Trophoblast cell (in vitro differentiated cells and primary cell): ENCODE measurements at places on chromosomes 7 and 10.

- DNase-seq = no peak
Measured at GRCh38 chr7:28497009-28497408, 84.7 kb downstream of the CREB5 start.

- no peak for DNase-seq
Measured at GRCh38 chr10:14071956-14072355, 258.8 kb downstream of the FRMD4A start.

GRCh38 chr7:119026391-119026790, 801.9 kb downstream of the ANKRD7 start:
- no peak for DNase-seq

DNA sequence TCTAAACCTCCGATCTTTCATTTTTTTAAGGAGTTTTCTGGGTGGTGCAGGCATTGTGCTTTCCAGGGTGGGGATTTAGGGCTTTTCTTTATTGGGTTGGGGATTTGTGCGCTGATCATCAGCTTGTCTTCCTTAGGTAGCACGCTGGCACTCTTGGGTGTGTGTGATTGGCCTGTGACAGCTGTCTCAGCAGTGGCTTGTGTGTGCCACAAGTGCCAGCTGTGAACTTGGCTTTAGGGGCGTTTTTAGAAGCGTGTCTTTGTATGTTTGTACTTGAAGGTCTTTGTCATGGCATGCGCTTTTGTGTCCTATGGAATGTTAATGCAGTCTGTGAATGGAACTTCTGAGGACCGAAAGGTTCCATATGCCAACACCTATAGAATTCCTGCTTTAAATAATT, 788 bp downstream of the AKAP9 start:
- peak; percentile 7 for DNase-seq

DNA sequence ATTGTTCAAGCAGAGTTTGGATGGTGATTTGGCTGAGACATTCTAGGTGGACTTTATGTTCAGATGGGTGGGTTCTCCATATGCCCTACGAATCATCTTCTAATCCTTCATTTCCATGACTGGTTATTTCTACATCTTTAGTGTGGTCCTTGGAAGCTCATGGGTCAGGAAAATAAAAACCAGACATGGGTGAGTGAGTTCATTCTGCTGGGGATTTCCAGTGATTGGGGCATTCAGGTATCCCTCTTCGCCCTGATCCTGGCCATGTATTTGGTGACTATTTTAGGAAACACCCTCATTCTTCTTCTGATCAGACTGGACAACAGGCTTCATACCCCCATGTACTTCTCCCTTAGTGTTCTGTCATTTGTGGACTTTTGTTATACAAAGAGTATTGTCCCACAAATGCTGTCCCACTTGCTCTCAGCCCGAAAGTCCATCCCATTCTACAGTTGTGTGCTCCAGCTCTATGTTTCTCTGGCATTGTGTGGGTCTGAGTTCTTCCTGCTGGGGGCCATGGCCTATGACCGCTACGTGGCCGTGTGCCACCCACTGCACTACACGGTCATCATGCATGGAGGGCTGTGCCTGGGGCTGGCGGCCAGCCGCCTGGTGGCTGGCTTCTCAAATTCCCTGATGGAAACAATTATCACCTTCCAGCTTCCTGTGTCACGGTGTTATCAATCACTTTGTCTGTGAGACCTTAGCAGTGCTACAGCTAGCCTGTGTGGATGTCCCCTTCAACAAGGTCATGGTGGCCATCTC, 19.2 kb upstream of the OR6B1 start:
- no peak for DNase-seq

DNA sequence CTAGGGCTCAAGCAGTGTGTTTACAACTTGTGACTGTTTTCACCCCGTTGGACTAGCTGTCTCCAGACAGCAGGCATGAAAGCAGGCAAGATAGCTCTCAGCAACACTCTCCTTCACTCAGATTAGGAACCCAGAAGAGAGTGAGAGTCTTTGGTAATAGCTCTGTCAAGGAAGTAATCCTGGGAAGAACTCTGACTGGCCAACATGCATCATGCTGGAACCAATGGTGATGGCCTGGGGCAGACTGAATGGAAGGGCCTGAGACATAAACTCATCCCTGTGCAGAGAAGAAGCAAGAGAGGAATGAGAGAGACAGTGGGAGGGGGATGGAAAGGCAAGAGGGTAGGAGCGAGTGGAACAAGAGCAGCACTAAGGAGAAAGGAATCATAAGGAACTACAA, 48.9 kb downstream of the AKR1D1 start:
- no peak for DNase-seq

DNA sequence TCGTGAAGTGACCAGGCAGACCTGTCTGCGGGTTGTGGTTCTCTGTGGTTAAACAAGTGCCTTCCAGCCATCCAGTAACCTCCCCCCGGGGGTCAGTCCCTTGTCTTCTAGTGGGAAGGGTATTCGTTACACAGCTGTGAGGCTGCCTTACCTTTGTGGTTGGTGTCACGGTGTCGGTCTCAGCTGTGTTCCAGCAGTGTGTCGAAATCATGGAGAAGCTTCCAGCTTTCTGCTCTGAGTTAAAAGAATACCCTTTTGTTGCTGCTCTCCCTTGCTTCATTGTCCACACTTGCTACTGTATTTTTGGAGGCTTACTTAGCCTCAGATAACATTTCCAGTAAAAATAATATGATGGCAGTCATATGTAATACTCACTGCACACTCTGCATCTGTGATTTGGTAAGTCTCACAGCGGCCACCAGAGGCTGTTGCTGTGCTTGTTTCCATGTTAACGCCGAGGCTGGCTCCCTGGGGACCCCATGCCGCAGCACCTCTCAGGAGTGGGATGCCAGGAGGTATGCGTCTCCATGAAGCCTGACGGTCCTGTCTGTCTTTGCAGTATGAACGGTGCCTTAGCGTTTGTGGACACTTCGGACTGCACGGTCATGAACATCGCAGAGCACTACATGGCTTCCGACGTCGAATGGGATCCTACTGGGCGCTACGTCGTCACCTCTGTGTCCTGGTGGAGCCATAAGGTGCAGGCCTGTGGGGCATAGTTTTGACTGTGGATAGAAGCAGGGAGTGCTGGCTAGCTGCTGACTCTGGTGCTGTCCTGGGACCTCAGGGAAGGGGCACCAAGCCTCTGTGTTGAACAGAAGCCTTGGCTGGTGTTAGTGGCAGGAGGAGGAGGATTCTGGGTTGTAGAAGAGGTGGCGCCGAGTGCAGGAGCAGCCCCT, 20.5 kb downstream of the EIF3B start:
- DNase-seq = no peak

- DNase-seq = no peak
Measured at GRCh38 chr7:43721193-43721806, 8.0 kb downstream of the COA1 start.

DNA sequence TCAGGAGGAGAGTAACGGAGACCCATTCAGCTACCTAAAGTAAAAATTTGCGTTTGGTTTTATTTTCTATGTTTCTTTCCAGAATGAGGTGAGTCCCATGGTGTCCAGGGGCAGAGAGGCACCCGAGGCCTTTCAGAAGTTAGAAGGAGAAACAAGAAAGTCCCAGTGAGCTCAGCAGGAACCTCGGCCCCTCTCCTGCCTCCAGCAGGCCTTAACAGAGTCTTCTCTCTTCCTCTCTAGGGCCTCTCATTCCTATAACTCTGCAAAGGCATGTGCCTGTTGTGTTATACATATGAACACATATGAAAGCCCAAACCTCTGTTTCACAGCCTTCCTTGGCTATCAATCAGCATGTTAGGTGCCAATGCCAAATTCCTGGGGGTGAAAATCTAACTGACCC, 20.8 kb upstream of the IKZF1 start:
- DNase-seq = no peak

DNA sequence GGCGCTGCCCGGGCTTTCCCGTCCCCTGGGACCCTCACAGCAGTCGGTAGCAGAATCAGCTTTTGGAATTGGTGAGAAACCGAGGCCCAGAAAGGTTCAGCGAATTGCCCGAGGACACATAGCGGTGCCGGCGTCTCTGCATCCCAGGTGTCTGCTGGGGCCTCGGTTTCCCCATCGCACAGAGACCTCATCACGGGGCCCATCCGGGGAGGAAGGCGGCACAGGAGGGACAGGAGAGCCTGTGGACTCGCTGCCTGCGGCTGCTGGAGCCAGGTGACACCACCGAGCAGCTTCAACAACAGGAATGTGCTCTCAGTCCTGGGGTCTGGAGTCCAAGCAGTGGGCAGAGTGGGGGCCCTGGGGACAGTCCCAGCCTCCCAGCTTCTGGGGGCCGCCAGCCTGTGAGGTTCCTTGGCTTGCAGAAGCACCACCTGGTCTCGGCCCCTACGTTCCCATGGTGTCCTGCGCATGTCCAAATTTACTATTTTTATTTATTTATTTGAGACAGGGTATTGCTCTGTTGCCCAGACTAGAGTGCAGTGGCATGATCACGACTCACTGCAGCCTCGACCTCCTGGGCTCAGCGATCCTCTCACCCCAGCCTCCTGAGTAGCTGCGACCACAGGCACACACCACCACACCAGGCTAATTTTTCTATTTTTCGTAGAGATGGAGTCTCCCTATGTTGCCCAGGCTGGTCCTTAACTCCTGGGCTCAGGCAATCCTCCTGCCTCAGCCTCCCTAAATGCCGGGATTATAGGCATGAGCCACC, 539 bp upstream of the COX19 start:
- DNase-seq = no peak

DNA sequence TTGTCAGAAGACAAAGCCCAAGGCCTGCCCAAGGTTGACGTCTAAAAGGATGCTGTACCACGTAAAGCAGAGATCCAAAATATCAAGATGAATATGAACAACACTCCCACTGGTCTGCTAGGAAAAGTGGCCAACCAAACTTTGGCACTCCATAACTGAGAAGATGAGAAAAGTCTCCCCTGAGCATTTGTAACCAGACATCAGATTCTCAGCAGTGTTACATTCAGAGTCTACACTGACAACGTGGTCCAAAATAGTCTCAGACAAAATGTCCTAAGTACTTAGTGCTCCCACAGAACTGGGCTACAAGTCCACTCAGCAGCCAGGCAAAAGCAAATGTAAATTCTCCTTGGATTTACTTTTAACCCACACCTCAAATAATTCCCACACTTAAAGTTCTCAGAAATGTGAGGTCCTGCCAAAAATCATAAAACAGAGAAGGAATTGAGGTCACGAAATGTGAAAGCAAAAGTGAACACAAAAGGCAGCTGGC, 185.1 kb upstream of the NOBOX start:
- DNase-seq = no peak

DNA sequence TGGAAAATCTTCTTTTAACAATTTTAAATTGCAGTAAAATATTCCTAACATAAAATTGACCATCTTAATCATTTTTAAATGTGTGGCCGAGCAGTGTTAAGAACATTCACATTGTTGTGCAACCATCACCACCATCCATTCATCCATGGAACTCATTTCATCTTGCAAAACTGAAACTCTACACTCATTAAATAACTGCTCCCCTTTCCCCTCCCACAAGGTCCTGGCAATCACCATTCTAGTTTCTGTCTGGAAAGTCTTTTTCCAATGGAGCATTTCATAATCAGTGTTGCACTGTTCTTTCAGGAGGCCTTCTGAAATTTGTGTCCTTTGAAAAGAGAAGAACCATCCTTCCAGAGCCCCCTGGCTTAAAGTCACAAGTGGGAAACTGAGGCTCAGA, 233.1 kb downstream of the PLXNA4 start:
- no peak for DNase-seq

GRCh38 chr10:111077785-111078504, 1.1 kb downstream of the ADRA2A start:
- DNase-seq = no peak

GRCh38 chr7:13449460-13449859, 540.0 kb downstream of the ETV1 start:
- no peak for DNase-seq

GRCh38 chr10:59708816-59709394, 745 bp downstream of the SLC16A9 start:
- no peak for DNase-seq

GRCh38 chr10:9828110-9828509, 1189.6 kb upstream of the CELF2 start:
- DNase-seq = no peak

- no peak for DNase-seq
Measured at GRCh38 chr10:26799342-26799741, 61.4 kb downstream of the ABI1 start.

DNA sequence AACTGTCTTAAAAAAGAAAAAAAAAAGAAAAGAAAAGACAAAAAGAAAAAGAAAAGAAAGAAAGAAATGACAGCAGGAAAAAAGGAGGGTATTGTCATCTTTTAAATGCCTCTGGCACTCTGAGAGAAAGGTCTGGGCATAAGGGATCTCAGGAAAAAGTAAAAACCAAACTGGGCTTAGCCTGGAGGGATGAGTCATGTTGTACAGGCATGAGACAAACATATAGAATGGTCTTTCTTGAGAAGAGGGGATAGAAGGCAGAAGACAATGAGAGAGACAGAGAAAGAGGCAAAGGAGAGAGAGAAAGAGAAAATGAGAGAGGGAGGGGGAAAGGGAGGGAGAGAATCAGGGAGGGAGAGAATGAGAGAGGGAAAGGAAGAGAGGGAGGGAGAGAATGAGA, 32.3 kb upstream of the KCNMA1 start:
- no peak for DNase-seq

DNA sequence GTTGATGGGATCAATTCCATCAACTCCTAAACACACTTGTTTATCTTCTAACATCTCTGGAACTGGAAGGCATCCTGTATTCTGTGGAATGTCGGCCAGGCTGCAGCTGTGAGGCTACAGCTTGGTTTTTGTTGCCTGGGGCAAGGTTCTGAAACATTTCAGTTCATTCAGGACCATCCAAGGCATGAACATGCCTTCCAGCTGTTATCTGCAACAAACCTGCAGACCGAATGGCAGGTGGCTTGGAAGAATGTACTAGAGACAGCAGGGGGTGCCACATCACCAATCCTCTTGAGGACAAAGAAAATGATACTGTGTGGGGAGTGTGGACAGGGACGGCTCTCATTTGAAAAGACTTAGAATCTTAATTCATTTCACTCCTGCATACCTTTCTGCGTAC, 12.4 kb downstream of the PAPOLB start:
- peak; percentile 99 for DNase-seq

GRCh38 chr10:131169146-131169545, 142.4 kb downstream of the TCERG1L start:
- DNase-seq = no peak

- no peak for DNase-seq
Measured at GRCh38 chr10:25175527-25176420, 973 bp downstream of the GPR158 start.

GRCh38 chr7:143355450-143356385, 6.8 kb downstream of the FAM131B start:
- DNase-seq = no peak

DNA sequence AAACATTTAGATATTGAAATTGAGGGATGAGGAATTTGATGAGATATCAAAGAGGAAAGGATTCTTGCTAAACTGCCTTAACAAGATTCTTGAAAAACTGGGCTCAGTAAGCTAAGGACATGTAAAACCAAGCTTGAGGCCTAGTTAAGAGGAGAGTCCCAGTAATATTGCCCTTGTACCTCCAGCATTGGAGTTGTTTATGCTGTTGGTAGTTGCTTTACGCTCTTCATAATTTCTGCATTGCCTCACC, 156.1 kb upstream of the TRIM24 start:
- DNase-seq = peak; percentile 99

GRCh38 chr10:20041931-20042330, 225.7 kb downstream of the PLXDC2 start:
- DNase-seq = no peak

- no peak for DNase-seq
Measured at GRCh38 chr7:16774986-16775385, 21.4 kb downstream of the TSPAN13 start.
